ENCODE measurements at places on chromosomes 6 and 20.

DNA sequence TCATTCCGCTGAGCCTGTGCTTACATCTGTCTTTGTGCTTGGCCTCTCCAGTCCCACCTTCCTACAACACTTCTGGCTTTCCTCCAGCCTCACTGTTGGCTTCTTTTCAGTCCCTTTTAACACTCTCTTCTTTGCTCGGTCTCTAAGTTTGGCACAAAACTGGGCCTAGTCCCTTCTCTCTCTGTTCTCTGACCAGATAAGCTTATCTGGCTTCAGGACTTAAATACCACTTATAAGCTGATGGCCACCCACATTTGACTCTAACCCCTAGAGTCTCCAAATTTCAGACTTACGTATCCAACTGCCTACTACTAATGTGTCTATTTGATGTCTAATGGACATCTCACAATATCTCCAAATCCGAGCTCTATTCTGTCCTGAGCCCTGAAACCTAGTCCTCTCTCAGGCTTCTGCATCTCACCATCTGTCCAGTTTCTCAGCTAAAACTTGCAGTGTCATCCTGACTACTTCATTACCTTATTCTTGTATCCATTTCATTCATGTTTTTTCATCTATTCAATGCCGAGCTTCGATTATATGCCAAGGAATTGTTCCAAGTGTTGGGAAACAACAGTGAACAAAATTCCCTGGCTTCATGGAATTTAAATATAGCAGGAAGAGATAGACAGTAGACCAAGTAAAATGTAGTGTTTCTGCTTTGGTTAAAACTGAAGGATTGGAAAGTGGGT lies 40.1 kb downstream of the TBPL1 start:
- DNase-seq, result no peak

DNA sequence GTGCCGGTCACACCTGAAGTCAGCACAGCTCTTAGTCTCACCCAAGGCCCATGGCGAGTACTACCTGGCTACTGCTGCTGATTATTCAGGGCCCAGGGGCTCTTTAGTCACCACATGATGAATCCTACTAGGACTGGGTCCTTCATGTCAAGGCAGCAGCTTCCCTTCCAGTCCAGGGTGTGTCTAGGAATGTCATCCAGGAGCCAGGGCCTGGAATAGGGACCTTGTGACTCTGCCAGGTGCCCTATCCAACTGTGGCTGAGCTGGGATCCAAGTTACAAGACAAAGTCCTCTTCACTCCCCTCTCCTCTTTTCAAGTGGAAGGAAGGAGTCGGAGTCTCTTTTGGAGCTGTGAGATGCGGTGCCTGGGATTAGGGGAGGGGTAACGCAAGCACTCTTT lies 85.5 kb downstream of the CFAP61 start:
- DNase-seq, result no peak

- no peak for DNase-seq
Measured at GRCh38 chr6:41222513-41222912, 5.6 kb upstream of the TREML4 start.

- no peak for DNase-seq
Measured at GRCh38 chr20:719068-719467, 43.5 kb upstream of the SCRT2 start.

DNA sequence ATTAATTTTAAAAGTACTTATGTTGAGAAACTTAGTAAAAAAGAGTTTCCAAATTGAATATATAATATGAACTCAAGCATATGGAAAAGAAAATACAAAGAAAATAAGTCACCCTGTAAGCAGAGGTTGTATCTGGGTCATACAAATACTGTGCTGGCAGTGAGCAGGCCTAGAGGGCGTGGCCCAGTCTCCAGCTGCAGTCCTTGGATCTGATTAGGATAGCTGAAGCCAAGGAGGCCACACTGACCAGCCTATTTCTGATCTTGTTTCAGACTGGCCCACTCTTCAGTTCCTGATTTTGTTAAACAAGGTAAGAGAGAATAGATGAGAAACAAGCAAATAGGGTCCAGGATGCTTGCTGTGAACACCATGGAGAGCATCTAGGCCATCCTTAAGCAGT lies 228.8 kb downstream of the EPM2A start:
- DNase-seq, result no peak

- DNase-seq, result no peak
Measured at GRCh38 chr20:43387737-43388136, 70.0 kb upstream of the SRSF6 start.

DNA sequence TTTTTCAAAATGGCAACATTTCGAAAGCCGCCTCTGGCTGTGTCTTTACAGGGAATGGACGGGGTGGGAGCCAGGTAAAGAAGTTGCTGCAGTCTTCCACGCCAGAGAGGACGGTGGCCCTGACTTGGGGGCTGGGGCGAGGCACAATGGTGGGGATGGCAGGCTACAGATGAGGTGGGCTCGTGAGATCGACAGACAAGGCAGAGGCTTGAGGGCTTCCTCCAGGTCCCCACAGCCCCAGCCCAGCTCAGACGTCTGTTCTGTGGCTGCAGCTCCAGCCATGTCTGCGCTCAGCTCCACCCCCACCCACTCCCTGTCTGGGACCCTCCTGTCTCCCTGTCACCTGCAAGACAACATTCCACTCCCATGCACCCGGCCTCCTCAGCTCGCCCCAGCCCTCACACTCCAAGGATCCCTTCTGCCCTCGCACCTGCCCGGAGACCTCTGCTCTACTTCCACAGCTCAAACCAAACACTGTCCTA lies 7.4 kb upstream of the C20orf144 start:
- peak; percentile 1 for DNase-seq

DNA sequence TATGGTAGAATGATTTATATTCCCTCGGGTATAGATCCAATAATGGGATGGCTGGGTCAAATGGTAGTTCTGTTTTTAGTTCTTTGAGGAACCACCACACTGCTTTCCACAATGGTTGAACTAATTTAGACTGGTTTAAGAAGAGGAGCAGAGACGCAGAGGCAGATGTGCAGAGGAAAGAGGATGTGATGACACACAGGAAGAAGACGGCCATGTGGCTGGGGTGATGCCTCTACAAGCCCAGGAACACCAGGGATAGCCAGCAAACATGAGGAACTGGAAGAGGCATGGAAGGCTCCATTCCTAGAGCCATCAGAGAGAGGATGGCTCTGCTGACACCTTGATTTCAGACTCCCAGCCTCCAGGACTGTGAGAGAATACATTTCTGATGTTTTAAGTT lies 218.3 kb upstream of the DTNBP1 start:
- no peak for DNase-seq

GRCh38 chr6:97151601-97152000 lies 131.4 kb downstream of the MMS22L start:
- DNase-seq, result no peak

GRCh38 chr6:55182016-55182650 lies 7.8 kb downstream of the HCRTR2 start:
- no peak for DNase-seq

DNA sequence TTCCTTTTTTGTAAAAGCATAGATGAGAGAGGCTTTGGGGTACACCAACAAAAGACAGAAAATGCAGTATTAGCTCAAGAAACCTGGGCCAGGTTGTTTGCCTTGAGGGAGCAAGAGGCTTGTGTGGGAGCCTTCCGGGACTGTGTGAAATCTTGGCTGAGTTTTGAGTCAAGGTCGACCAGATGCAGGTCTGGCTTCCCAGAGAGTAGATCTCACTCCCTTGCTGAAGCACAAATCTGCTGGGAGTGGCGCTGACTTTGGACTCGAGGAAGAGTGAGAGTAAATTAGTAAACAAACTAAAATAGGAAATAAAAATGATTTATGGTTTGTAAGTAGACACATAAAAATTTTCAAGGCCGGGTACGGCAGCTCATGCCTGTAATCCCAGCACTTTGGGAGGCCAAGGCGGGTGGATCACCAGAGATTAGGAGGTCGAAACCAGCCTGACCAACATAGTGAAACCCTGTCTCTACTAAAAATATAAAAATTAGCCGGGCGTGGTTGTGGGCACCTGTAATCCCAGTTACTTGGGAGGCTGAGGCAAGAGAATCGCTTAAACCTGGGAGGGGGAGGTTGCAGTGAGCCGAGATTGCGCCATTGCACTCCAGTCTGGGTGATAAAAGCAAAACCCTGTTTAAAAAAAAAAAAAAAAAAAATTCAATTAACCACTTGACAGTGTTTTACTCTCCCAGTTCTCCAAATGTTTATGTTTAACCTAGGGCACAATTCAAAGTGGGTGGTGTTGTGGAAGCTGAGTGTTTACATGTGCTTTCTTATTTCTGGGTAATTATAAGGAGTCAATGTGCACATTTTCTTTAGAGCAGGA lies 27.7 kb upstream of the EDN1 start:
- no peak for DNase-seq

DNA sequence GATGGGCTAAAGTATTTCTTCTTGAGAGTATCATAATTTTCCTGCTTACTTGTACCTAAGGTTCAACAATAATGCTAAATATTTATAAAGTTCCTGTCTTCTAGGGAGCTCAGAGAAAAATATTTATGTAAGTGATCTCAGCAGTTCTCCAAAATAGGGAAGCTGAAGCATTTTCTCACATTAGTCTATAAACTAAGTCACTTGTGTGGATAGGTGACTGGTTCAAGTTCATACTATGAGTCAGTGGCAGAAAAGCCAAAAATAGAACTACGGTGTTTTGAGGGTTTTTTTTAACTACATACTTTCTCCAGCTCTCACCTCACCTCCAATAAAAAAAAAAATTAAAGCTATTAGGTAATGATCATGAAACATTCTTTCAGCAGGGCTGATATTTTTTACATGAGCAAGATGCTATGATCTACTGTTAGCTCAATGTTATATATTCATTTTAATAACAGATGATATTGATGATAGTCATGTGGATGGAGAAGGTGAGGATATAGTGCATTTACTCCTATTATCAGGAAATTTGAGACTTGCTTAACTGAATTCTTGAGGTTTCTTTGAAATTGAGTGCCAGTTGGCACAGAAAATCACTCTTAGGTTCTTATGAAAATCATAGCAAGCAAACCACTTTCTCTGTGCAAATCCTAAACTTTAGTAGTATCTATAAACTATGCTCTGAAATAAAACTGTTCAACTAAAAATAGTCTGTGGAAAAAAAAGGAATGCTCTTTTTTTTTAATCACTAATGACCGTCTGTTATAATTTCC lies 4.1 kb upstream of the MOXD1 start:
- no peak for DNase-seq

DNA sequence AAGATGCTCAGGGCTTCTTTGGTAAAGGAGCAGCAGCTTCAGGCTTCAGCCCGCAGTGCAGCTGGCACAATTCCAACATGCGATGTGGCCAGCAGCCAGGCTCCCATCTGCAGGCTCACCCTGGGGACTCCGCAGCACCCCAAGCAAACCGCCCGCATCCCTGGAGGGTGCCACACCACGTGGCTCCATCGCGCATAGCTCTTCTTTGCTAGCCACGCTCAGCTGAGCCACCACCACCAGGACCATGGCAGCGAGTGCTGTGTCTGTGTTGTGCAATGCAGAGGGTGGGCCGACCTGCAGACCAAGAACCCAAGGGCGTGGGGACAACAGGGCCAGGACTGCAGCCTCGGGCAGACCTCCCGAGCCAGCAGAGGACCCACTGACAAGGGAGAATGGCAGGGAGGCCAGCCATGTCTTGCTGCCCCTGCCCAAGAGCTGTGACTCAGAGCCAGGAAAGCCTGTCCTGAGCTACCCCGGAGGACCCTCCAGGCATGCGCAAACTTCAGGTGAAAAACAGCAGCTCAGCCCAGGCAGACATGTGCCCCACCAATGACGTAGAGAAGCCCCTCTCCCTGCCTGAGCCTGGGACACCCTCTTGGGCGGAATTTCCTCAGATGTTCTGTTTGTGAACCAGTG lies 87.8 kb downstream of the GINS1 start:
- DNase-seq, result no peak

- DNase-seq, result no peak
Measured at GRCh38 chr20:20959031-20959755, 147.0 kb downstream of the LINC00237 start.

DNA sequence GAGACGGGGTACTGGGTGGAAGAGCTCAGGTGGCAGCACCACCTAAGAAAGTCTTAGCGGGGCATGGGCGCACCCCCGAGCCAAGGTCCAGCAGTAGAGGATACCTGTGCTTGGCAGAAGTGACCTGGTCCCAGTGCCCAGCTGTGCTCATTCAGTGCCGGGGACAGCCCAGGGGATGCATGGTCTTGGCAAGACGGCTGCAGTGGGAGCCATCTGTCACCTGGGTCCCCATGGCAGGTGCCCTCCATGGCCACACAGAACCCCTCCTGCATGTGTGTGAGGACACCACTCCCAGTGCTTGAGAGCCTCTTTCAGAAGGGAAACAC lies 664.7 kb downstream of the QKI start:
- no peak for DNase-seq

DNA sequence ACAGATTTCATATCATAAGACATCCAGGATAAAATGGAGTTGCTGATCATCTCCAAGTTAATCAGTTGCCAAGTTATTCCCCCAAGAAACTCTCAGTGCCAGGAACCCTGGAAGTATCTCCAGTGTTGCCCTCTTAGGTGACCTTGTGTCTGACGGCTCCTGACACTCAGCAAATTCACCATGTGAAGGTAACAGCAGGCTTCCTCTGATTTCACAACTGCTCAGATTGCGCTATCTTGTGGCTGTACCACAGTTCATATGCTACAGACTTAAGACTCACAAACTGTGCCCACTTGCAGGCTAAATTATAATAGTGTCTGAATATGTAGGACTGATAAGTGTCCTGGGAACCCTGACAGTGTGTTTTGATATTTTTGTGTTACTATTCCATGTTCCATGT lies 186.6 kb upstream of the OPRM1 start:
- no peak for DNase-seq

DNA sequence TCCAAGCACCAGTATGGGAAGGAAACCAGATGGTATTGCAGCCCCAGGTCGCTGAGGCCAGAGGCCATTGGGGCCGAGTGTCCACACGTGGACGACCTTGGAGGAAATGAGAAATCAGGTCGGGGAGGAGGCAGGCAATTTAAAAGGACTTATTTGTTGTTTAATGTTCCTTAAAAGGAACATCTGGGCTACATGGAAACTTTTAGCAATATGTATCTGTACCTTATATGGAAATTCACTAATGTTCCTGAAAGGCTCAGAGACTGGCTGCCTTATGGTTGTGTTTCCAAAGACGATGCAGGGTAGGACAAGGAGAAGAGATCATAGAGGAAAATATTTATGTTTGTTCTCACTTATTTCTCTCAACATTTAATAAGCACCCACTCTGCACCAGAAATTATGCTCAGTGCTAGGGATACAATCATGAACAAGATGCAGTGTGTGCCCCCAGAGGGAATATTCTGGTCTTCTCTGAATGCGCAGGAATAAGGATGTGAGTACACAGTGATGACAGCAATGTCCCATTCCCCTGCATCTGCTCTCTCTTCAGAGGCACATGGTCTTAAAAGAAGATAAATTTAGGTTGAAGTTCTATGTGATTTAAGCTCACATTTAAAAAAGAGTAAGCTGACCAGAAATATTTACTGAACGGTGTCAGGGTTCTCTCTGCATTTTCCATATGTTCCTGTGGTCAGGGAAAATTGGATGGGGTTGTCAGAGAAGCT lies 3.4 kb downstream of the BNIP5 start:
- no peak for DNase-seq

DNA sequence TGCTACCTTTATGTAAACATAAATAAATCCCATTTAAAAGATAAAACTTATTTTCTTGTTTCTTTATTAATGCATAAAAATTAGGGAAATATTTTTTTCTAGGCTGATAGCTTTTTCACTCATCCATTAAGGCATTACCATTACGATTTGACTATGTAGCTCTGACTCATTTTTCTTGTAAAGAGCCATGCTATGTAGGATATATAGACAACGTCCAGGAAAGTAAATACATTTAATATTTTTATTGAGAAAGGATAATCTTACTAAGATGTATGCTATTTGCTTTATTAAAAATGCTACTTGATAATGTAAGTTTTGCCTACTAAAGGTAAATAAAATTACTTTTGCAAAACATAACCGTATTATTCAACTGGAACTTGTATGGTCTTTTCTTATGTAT lies 19.2 kb upstream of the KIAA1586 start:
- no peak for DNase-seq
